Upper lobe of left lung (tissue), 6 donors: ENCODE measurements at places on chromosomes 2 and 18. TPM values are rescaled to one million over a fixed set of nuclear protein-coding genes. Genes with fewer than 3 reads are reported as not detected.

The IL18RAP gene
- 8.0 TPM for total RNA-seq

The RBBP8 gene
- total RNA-seq: 49.2 TPM

The NFE2L2 gene
- 174 TPM for total RNA-seq

GRCh38 chr2:23525137-23525765, 140.3 kb downstream of the KLHL29 start:
- DNase-seq: no peak

- DNase-seq: peak; percentile 69
These were observed 5.5 kb downstream of the DCTN1 start for GRCh38 chr2:74374509-74375205.

DNA sequence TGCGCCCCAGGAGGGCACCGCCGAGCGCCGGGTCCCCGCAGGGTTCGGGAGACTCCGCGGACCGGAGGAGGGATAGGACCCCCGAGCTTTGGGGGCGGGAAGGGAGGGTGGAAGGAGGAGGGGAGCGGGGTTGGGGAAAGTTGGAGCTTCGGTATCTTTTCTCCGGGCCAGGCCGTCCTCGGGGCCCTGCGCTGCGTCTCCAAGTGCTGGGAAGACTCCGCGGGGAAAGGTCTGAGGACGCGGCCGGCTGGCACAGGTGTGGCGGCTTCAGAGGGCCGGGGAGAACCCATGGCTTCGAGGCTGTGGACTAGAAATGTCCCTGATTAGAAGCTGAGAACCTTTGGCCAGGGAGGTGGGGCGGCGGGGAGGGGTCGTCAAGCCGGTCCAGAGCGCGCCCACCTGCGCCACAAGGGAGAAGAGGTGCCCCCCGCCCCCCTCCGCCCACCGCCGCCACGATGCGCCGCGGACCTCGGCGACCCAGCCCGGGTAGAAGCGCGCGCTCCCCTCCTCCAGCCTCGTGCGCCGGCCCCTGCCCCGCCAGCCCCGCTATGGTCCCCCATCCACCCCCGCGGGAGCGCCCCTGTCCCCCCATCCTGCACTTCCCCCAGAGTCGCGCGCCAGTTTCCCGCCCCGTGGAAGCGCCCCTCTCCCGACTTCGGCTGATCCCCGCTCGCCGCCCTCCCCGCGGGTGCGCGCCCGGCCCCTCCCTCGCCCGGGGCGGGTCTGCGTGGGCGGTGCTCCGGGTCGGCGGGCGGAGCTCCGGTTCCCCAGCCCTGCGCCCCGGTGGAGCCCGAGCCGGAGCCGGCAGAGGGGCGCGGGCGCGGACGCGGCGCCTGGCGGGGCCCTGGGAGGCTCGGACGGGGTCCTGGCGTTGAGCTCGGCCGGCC, at the start of gene SNTG2:
SNTG2 (plus strand) TSS at position 770 of the 887 bp plus-strand sequence. CDS start 148 bp downstream, outside the sequence.
- peak; percentile 89 for DNase-seq

The C2orf68 gene
- 46.1 TPM for total RNA-seq

DNA sequence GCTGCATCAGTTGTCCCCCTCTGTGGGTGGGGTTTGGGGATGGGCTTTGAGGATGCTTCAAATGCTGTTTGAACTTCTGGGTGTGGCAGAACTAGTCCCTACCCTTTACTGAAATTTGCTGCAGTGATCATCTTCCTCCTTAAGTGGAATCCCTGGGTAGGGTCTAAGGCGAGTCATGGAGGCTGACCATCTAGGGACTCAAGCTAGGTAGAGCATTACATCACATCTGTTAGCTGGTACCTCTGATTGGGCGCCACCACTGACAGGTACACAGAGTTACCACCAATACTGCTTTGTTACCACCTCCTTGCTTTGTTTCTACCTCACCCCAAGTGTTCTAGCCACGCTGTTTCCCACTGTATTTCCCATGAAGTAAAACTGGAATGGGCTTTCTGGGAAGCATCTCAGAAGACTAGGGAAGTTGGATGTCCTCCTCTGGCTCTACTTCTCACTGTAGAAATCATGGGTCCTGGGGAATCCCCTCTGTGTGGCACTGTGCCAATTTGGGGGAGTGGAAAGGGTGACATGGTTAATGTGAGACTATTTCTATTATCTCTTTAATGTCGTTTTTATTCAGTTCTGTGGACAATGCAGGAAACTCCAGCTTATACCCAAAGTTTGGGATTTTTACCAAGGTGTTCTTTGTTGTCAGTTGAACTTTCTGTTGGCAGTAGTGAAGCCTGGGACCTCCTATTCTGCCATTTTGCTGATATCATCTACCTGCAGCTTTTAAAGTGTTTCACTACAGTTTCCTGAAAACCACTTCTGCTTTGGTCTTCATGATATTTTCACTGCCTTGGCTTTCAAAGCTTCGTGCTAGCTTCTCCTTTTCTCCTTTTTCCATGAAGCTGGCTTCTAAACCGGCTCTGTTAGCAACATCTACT, 14.5 kb upstream of the SULT1C4 start:
- DNase-seq: no peak
